Right ventricle myocardium superior (tissue), 1 donor: ENCODE measurements at places on chromosomes 3 and 15. TPM values are rescaled to one million over a fixed set of nuclear protein-coding genes. Genes with fewer than 3 reads are reported as not detected.

SCG5 gene
- total RNA-seq, result not detected

GLDN gene
- 9.1 TPM for total RNA-seq

TMEM108 gene
- 1.5 TPM for total RNA-seq

ZFAND6 gene
- total RNA-seq, result 62.8 TPM

TM4SF1 gene
- total RNA-seq, result 110 TPM

WNT7A gene
- total RNA-seq, result not detected

CYP1A2 gene
- total RNA-seq, result not detected

SLC12A1 gene
- not detected for total RNA-seq

DNA sequence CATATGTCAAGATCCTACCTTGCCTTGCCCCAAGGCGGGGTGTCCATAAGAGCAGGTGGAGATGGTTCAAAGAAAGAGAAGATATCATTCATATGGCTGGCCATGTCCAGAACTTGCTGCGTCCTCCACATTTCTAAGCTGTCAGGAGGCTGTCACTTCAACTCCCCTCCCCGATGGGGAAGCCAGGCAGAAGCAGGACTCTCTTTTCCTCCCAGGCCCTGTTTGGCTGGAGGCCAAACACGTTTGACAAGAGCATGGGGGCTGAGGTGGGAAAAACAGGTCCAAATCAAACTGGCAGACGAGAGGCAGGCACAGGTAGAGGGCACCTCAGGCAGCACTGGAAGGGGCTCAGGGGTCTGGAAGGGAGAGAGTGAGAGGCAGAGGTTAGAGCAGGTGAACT, 37.7 kb downstream of the MESD start:
- no peak for DNase-seq

DNA sequence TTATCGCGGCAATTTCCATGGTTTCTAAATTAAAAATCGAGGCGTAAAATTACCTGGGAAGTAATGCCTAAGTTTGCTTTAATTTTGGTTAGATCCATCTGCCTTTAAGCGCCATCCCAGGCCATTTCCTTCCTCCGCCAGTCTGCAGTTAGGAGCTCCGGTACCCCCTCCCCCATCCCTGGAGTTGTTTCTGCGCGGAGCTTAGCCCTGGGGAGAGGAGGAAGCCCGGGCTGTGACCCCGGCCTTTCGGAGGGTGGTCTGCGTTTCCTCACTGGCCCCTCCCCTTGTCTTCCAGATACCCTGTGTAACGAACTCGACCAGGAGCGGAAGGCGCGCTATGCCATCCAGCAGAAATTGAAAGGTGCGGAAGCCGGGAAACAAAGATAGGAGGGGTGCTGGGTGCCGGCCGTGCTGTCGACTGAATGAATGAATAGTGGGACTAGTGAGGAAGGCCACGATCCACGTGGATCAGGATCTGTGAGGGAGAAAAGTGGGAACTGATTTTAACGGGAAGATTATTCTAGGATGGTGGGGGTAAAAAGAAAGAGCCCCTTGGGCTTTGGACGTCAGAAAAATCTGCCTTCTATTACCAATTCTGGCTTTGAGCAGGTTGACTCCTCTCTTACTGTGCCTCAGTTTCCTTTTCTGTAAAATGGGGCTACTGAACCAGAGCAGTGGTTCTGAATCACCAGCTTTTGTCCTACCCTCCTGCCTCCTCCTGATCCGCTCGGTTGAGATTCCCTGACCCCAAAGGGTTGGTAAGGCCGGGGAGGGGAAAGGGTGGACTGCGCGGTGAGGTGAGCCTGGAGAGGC, 6.7 kb downstream of the RNU6-1 start:
- no peak for DNase-seq

- no peak for DNase-seq
Observed at GRCh38 chr3:13144163-13145023, 71.2 kb upstream of the IQSEC1 start.

GRCh38 chr3:53071882-53072431, 26.1 kb upstream of the SFMBT1 start:
- peak; percentile 37 for DNase-seq

GRCh38 chr15:67967871-67968431, 86.2 kb upstream of the PIAS1 start:
- peak; percentile 88 for DNase-seq

DNA sequence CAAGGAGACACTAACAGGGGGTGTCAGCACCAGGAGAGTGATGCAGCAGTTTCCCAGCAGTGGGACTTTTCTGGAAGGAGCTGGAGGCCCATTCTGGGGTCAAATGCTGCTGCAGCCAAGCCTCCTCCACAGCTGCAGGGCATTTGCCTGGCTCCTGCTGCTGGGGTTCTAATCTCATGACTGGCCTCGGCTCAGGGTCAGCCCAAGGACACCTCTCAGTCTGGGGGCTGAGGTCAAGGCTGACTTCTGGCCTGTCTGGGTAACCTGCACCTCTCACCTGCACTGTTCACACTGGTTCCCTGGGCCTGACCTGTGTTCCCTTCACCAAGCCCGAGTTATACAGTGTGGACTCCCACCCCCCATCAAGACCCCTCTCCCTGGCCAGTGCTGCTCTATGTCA, 10.4 kb upstream of the C15orf39 start:
- no peak for DNase-seq

DNA sequence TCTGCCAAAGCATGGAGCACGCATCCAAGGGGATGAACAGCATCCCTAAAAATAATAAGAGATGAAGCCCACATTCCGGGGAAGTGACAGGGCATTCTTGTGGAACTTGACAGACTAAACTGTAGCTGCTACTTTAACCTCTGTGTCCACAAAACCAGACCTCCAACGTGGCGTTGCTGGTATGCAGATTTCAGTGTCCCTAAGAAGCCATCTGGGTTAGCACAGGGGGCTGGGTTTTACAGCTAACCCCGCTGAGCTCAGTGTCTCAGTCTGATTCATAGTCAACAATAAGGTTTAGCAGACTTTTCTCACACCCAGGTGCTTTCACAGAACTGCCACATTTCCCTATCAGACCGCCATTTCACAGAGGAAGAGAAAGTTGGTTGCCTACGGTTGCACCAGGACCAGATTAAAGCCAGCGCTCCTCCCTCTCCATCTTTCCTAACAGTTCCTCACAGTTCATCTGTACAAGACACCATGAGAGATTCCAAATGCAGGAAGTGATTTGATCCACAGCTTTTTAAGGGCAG, 61.6 kb upstream of the CTDSPL start:
- DNase-seq, result no peak

DNA sequence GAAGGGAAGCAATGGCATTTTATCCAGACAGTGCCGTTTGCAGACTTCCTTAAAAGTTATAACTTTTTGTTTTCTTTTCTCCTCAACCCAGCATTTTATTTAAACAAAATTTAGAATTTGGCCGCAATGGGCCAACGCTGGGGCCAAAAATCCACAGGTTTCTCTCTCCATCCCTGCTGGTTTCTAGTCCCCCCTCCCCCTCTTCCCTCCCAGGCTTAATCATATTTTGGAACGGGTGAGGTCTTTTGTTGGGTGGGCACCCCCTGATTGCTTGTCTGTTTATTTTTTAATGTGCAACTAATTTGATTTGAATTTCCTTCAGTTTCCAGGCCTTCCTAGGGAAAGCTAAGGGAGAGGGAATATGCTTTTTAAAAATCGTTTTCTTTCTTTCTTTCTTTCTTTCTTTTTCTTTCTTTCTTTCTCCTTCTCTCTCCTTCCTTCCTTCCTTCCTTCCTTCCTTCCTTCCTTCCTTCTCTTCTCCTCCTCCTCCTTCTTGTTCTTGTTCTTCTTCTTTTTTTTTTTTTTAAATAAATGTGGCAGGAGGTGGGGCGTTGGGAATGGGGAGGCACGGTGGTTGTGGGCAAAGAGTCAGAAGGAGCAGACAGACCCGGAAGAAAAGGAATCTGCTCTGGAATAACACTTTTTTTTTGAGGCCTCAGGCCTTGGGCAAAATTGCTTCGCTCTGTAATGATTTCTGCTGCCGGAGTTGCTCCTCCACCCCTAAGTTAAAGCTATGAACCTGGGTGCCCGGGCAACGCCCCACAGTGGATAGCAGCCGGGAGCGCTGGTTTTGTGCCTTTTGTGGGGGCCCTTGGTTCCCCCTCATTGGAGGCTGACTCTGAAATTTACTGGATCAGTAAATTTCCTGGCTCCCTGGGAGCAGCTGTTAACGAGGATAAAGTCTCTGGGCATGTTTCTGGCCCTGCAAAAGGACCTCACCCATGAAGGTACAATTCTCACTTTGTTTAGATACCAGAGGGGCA, 1.9 kb downstream of the FNDC3B start:
- no peak for DNase-seq

DNA sequence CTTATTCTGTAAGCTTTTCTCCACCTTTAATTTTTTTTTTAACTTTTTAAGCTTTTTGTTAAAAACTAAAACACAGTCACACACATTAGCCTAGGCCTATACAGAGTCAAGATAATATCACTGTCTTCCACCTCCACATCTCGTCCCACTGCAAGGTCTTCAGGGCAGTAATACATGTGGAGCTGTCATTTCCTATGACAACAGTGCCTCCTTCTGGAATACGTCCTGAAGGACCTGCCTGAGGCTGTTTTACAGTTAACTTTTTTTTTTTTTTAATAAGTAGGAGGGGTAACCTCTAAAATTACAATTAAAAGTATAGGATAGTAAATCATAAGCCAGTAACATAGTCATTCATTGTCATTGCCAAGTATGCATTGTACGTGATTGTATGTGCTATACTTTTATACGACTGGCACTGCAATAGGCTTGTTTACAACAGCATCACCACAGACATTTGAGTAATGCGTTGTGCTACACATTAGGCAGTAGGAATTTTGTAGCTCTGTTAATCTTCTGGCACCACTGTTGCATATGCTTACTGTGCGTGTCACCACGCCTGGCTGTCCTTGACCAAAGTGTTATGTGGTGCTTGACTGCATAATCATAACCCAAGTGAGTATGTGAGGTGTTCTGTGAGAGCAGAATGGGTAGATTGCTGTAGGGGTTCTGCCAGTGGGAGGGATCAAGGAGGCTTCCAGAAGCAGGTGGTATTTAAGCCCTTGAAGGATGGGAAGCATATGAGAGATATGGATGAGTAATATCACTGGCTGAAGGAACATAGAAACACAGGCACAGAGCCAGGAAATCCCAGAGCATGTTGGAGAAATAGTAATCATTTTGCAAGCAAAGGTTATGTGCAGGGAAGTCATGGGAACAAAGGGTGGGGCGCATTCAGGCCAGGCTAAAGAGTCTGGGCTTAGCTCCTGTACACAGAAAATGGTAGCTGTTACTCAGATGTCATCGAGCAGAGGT, 18.3 kb downstream of the FBXO22 start:
- DNase-seq, result no peak

- DNase-seq, result no peak
Observed at GRCh38 chr15:94478763-94479162, 247.4 kb downstream of the MCTP2 start.

GRCh38 chr15:52677593-52678467, 1.4 kb downstream of the ATOSA start:
- peak; percentile 70 for DNase-seq

DNA sequence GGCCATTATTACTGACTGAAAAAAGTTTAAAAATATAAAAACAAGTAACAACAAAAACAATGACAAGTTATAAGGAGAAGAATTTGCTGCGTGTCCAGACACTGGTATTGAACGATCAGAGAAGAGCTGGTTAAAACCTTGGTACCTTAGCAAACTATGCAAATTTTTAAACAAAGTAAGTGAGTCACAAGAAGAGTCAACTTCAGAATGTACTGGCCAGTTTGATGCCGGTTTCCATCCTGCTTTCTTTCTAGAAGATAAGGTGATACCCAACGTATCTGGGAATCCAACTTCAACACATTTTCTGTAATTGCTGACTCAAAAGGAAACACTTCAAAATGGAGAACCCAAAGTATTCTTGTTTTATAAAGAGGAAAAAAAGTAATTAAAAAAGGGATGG, 49.8 kb downstream of the RUBCN start:
- DNase-seq, result no peak

DNA sequence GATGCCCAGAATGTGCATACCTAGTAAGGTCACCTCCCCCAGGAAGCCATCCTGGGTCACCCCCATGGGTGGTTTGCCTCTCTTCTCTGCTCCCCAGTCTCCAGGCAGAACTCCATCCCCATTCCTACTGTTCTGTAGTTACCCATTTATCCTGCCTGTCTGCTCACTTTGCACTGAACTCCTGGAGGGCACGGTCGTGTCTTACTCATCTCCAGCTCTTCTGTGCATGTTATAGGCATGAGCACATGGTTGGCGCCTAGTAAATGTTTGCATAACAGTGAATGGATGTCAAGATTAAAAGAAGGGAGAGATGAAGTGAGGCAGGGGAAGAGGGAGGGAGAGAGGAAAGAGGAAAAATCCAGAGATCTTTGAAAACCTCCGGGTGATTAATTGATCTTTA, 208.4 kb upstream of the TRIM42 start:
- no peak for DNase-seq
